OCI-M1 (cell line): ENCODE measurements at places on chromosomes 1 and 21.

- no peak for DNase-seq
Observed at GRCh38 chr1:113488576-113489177, 98.4 kb downstream of the MAGI3 start.

- peak; percentile 73 for DNase-seq
Observed at GRCh38 chr21:29077651-29078090, 4.2 kb upstream of the CCT8 start.

DNA sequence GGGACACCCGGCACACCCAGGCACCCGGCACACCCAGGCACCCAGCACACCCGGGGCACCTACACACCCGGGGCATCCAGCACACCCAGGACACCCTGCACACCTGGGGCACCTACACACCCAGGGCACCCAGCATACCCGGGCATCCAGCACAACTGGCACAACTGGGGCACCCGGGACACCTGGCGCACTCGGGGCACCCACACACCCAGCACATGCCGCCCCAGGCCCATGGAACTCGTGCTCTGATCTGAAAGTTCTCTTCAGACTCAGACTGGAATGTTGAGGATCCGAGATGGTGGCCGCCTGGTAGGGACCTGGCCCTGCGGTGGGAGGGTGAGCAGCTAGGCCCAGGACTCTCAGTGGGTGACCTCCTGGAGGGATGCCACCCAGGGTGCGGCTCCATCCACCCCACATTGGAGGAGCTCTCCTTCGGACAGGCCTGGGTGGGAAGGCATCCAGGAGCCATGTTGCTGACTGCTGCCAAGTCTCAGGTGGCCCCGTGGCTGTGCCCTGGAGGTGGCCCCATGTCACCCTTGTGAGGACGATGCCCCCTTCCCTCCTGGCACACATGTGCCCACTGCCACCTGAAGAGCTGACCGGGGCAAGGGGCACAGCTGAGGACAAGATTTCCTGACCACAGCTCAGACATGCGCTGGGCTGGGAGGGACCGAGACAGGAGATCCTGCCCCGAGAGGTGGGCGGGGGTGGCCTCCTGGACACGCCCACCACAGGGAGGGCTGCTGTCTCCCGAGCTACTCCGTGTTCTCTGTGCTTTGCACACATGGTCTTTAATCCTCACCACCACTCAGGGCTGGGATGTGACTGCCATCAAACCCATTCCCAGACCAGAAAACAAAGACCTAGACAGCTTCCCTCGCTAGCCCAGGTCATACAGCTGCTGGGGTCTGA lies 37.0 kb downstream of the UBE2G2 start:
- DNase-seq = peak; percentile 25

DNA sequence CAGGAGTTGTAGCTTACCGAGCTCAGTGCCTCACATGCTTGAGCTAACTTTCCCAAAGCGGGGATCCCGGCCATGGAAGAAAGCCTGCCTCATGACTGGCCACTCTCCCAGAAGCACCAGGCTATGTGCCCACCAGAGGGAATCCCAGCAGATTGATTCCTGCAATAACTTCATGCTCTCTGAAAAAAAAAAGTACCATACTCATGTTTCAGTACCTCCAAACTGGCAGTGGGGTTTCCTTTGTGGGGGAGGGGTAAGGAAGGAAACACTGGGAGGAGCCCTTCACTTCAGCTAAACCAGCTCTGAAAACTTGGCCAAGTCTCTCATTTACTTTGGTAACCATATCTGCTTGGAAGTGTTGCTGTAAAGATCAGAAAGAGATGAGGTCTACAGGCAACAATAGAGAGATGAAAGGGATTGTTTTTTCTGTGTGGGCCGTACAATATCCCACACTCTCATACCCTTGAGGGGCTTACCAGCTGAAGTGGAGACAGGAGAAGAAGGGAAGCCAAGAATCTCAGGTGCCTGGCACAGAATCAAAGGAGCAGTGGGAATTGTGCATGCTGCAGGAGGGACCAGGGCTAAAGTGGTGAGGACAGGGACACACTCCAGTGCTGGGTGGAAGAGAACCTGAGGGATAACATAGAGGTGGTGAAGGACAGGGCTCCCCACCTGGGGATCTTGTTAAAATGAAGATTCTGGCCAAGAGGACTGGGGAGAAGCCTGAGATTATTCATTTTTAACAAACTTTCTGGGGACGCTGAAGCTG lies 42.4 kb upstream of the TACSTD2 start:
- no peak for DNase-seq

DNA sequence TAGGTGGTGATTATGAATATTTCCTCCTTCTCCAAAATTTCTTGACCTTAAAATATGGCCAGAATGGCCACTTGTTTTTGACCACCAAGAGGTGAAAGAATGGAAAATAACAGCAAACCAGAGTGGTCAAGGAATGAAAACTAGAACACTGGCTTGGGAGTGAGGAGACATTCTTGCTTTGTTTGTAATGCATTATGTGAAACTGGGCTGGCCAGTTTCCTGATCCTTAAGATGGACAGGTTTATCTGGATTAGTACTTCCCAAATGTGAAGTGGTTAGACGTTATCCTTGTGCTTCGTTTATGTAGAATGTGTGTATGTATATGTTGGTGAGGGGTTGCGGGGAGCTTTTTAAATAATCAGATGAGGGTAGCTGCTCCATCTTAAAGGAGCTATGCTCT lies 12.8 kb downstream of the PLA2G4A start:
- DNase-seq = no peak

DNA sequence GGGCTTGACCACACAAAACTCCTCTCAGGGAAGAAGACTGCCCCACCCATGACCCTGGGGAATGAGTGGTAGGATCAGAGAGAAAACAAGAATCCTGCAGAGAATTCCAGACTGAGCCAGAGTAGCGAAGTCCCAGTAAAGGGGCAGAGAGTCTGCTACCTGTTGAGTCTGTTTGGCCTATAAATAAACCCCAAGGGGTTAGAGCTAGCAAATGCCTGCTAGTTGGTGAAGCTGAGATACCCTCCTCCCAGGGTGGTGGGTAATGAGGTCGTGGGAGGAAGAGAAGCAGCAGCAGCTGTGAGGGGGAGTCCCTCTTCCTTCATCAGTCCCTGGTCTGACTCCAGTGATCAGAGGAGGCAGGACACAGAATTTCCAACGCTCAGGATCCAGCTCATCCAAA lies 2.5 kb downstream of the TRAF3IP3 start:
- DNase-seq = no peak

- no peak for DNase-seq
Observed at GRCh38 chr1:220498188-220498587, 29.7 kb upstream of the MARK1 start.

DNA sequence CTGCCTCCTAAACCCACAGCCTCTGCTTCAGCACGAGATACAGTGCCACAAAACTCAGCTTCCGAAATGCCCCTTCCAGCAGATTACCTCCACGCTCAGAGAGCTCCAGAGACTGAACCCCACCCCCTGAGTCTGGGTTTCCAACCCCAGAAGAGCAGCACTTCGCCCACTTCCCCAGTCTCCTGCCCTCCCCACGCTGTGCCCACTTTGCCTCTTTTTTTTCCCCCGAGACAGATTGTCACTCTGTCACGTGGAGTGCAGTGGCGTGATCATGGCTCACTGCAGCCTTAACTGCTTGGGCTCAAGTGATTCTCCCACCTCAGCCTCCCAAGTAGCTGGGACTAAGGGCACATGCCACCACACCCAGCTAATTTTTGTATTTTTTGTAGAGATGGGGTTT lies 10.1 kb downstream of the ICMT start:
- DNase-seq = no peak

DNA sequence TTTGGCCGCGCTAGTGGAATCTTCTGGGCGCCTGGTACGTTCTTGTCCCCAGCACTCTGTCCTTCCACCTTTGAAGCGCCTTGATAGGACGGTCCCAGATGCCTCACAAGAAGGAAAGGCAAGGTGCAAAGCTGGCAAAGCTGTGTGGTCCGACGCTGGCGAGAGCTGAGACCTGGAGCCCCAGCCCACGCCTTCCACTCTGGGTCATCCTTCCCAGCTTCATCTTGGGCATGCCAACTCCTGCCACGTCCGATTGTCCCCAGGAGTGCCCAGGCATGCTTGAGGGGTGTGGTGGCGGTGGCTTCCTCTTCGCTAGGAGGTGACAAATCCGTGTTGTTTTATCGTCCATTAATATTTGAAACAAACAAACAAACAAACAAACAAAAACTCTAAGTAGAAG lies 123.9 kb upstream of the DPYD start:
- no peak for DNase-seq

- peak; percentile 87 for DNase-seq
Observed at GRCh38 chr1:174204697-174205308, 45.5 kb downstream of the RABGAP1L start.

- peak; percentile 3 for DNase-seq
Observed at GRCh38 chr1:57963581-57963980, 539.7 kb upstream of the DAB1 start.

DNA sequence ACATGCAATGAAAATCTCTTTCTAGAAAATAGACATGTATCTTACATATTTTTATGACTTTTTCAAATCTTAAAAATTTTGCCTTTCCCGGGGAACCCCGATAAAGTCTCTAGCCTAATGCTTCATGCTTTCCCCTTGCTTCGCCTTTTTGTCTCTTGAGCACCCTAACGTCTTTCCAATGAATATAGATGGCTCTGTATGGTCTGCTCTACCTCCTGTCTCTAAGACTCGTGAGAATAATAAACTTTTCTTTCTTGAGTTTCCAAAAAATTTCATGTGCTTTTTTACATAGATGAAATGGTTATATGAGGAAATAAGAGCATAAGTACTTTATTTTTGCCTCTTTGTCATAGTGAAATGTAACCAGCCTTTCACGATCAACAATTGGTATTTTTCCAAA lies 202.6 kb downstream of the PDE4B start:
- no peak for DNase-seq

DNA sequence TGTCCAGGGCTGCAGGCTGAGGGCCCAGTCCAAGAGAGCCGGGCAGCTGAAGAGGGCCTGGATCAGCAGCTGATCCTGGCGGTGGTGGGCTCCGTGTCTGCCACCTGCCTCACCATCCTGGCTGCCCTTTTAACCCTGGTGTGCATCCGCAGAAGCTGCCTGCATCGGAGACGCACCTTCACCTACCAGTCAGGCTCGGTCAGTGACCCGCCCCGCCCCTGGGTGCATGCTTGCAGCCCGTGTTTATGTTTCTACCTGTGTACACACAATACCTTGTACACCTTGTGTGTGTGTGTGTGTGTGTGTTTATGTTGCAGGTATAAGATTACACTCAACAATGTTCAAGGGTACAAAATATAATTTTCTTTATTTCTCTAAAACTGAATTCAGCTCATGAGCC lies 13.0 kb downstream of the TIE1 start:
- DNase-seq = no peak
